ENCODE measurements at places on chromosomes 5 and 9. TPM values are rescaled to one million over a fixed set of nuclear protein-coding genes. Genes with fewer than 3 reads are reported as not detected.

SLCO6A1 gene
- polyA plus RNA-seq: not detected

NR2F1-AS1 gene
- polyA plus RNA-seq: not detected

HAND1 gene
- polyA plus RNA-seq: not detected

GRXCR2 gene
- not detected for polyA plus RNA-seq

CEL gene
- 0.11 TPM for polyA plus RNA-seq

SEMA5A gene
- polyA plus RNA-seq: not detected

F12 gene
- not detected for polyA plus RNA-seq

IFNK gene
- polyA plus RNA-seq: not detected

IL7R gene
- polyA plus RNA-seq: 0.37 TPM

N4BP3 gene
- 4.6 TPM for polyA plus RNA-seq

FRRS1L gene
- polyA plus RNA-seq: not detected

CCDC187 gene
- polyA plus RNA-seq: 0.88 TPM

FGD3 gene
- polyA plus RNA-seq: 42.3 TPM

PRR7 gene
- 16.4 TPM for polyA plus RNA-seq

LVRN gene
- not detected for polyA plus RNA-seq

OR13J1 gene
- polyA plus RNA-seq: not detected

GDNF gene
- polyA plus RNA-seq: not detected

TSSK1B gene
- not detected for polyA plus RNA-seq

LMX1B gene
- not detected for polyA plus RNA-seq

IL17B gene
- not detected for polyA plus RNA-seq

SNCAIP gene
- not detected for polyA plus RNA-seq

PPP3R2 gene
- not detected for polyA plus RNA-seq

TICAM2 gene
- polyA plus RNA-seq: not detected

NR4A3 gene
- polyA plus RNA-seq: 2.8 TPM

FGFR4 gene
- polyA plus RNA-seq: 0.39 TPM

SLC23A1 gene
- 0.57 TPM for polyA plus RNA-seq

SH3TC2 gene
- polyA plus RNA-seq: not detected

Measured in naive B cell (primary cell).